ENCODE measurements at places on chromosomes 1 and 21.

DNA sequence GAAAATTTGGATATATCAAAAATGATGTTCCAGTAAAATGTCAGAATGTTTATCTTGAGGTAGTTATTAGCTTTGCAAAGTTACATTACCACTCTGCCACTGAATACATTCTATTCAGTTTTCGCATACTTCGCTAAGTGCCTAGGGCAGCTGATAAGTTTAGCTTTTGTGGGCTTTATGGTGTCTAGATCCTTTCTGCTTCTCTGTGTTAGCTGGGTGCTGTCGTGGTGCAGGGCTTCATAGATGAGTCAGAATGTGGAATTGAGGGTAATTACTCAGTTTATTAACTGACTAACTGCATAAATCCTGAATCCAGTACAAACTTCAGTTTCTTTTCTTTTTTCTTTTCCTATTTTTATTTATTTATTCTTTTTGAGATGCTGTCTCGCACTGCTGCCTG lies 21.5 kb downstream of the NCAM2 start:
- DNase-seq = no peak

- DNase-seq = no peak
Measured at GRCh38 chr1:30998171-30998570, 67.3 kb downstream of the PUM1 start.

GRCh38 chr1:207334337-207334736 lies 12.9 kb downstream of the CD55 start:
- DNase-seq = no peak

DNA sequence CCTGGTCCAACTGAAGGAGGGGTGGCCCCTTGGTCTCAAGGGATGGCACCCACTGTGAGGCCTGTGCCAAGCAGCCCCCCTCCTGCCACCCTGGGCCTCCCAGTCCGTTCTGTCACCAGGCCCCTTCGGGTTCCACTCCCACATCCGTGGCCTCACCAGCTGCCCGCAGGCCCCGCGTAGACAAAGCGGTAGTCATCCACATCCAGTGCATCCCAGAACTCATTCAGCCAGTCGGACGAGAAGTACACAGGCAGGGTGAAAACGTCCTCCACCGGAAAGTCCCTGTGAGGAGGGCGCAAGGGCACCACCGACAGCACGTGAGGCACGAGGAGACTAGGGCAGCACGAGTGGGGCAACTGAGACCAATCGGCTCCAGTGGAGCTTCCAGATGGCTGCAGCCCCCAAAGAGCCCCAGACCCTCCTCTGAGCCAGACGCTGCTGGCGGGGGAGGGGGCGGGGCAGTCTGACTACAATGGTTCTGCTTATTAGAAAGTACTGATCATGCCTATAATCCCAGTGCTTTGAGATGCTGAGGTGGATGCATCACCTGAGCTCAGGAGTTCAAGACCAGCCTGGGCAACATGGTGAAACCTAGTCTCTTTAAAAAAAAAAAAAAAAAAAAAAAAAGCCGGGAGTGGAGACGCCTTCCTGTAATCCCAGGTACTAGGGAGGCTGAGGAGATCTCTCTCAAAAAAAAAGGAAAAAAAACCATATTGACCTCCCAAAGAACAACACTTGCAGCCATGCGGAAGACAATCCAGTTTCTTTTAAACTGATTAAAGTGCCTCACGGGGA lies 1.2 kb downstream of the JMJD4 start:
- DNase-seq = no peak

GRCh38 chr1:157596384-157596783 lies 1.5 kb downstream of the FCRL4 start:
- DNase-seq = no peak

- no peak for DNase-seq
Measured at GRCh38 chr1:193270996-193271395, 84.6 kb upstream of the B3GALT2 start.

DNA sequence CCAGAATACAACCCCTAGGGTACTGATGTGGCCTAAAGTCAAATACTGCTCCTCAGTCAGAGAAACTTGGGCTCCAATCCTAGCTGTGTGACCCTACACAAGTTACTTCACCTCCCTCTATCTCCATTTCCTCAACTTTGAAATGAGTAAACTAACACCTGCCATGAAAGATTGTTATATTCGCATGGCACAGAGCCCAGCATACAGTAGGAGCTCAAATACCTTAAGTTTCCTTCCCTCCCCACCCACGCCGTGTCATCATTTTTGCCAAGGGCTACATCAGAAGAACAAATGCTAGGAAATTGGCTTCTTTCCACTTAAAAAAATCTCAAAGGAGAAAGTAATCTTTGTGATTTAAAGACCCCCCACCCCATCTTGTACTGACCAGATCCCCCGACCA lies 22.2 kb upstream of the ZNF362 start:
- DNase-seq = no peak

DNA sequence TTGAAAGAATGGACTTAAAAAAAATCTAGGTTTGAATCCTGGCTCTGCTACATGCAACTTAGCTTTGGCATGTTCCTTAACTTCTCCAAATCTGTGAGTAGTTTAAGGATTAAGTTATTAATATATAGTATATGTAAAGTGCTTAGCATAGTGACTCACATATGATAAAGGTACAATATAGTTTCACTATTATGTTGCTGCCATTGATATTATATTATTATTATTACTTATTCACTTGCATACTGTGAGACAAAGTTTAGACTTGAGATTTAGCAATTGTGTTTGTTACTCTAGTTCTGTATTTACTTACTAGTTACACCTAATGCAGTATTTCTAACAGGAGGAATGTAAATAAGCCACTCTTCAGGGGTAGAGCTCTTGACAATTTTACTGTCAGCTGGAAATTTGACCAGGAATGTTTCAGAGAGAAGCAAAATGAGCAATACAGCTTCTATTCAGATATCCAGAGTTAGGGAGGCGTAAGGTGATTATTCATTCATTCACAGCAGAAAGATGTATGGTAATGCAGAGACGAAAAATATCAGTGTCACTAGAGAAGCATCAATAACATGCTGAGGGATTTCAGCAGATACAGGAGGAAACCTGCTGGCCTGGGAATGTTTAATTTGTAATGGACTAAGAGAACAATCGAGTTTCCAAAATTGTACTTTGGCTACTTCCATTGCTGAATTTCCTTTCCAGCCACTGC lies 25.5 kb downstream of the RGS7 start:
- DNase-seq = no peak

DNA sequence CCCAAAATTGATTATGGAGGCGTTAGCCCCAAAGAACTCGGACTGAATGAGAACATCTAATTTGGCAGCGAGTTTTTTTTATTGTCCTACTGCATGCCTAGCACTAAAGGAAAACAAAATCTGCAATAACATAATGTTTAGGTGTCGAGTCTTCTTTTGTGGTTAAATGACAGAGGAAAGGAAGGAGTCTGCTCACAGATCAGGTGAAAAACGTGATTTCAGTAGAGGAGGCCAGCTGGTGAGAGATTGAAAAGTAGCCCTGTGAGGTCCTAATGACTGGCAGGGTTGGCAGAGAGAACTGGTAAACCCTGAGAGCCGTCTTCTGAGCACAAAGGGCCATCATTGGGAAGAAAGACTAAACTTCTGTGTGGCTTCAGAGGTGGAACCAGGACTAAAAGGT lies 24.2 kb downstream of the WDTC1 start:
- no peak for DNase-seq

GRCh38 chr1:5410652-5411051 lies 581.6 kb downstream of the NPHP4 start:
- no peak for DNase-seq

GRCh38 chr1:62210960-62211359 lies 16.3 kb downstream of the L1TD1 start:
- DNase-seq = no peak
